ENCODE measurements at places on chromosomes 2 and 18.

- no peak for DNase-seq
Measured at GRCh38 chr18:12774982-12775381, 72.1 kb downstream of the PSMG2 start.

GRCh38 chr2:104687147-104687546, 166.8 kb upstream of the POU3F3 start:
- DNase-seq: no peak

- no peak for DNase-seq
Measured at GRCh38 chr2:235005603-235006259, 53.9 kb downstream of the SH3BP4 start.

- no peak for DNase-seq
Measured at GRCh38 chr2:64196963-64197362, 52.7 kb upstream of the PELI1 start.

DNA sequence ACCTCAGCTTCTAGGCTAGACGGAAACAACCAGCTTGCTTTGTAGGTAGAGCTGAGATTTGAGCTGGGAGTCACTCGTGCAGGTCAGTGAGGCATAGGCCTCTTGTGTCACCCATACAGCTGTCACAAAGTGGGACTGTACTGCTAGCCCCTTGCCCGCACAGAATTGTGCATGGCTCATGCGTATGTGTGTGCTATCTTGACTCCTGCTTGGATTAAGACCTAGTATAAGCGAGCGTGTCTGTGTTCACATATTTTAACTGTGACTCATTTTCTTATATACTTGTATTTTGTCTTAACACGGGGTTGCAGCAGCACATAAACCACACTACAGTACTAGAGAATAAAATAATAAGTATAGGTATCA, 20.1 kb downstream of the CEP68 start:
- DNase-seq: peak; percentile 80

DNA sequence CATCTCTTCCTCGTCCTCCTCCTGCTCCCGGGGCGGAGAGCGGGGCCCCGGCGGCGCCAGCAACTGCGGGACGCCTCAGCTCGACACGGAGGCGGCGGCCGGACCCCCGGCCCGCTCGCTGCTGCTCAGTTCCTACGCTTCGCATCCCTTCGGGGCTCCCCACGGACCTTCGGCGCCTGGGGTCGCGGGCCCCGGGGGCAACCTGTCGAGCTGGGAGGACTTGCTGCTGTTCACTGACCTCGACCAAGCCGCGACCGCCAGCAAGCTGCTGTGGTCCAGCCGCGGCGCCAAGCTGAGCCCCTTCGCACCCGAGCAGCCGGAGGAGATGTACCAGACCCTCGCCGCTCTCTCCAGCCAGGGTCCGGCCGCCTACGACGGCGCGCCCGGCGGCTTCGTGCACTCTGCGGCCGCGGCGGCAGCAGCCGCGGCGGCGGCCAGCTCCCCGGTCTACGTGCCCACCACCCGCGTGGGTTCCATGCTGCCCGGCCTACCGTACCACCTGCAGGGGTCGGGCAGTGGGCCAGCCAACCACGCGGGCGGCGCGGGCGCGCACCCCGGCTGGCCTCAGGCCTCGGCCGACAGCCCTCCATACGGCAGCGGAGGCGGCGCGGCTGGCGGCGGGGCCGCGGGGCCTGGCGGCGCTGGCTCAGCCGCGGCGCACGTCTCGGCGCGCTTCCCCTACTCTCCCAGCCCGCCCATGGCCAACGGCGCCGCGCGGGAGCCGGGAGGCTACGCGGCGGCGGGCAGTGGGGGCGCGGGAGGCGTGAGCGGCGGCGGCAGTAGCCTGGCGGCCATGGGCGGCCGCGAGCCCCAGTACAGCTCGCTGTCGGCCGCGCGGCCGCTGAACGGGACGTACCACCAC, 2.1 kb downstream of the GATA6 start:
- DNase-seq: no peak
